ENCODE measurements at places on chromosomes 1 and 21.
A peak's percentile ranks its signal among the peaks of the same experiment; 100 is the strongest.

- DNase-seq: peak; percentile 79
Observed at GRCh38 chr1:11736746-11737639, 1.1 kb downstream of the AGTRAP start.

GRCh38 chr1:31201931-31202360 lies 37.7 kb downstream of the NKAIN1 start:
- DNase-seq: no peak

GRCh38 chr1:165897326-165898303 lies 70.2 kb downstream of the UCK2 start:
- DNase-seq: no peak

- no peak for DNase-seq
Observed at GRCh38 chr1:22953057-22953739, 19.5 kb downstream of the LACTBL1 start.

GRCh38 chr1:218369688-218370511 lies 24.8 kb downstream of the TGFB2 start:
- DNase-seq: no peak

DNA sequence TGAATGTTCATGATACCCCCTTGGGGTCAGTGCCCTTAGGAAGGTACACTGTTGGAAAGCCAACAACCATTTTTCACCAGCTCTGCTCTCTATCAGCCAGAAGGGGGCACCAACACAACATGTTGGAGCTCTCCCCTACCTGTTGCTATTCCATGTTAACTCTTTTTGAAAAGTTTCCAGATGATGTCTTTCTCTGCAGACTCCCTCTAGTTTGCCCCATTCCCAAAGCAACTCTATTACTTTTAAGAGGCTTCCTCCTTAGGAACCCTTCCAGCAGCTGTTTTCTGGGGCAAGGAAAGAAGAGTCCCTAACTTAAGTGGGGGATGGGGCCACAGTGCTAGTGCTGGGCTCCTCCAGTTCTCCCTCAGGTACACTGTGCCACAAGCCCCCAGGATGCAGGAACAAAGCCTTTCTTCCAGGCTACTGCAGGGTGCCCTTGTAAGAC lies 22.9 kb upstream of the NDC1 start:
- DNase-seq: no peak

GRCh38 chr1:96364576-96364975 lies 357.0 kb upstream of the PTBP2 start:
- no peak for DNase-seq

GRCh38 chr1:205992218-205992882 lies 10.8 kb downstream of the RAB7B start:
- no peak for DNase-seq

- DNase-seq: no peak
Observed at GRCh38 chr21:14988760-14989159, 76.0 kb downstream of the NRIP1 start.

- no peak for DNase-seq
Observed at GRCh38 chr1:222331340-222331739, 216.6 kb downstream of the HHIPL2 start.

DNA sequence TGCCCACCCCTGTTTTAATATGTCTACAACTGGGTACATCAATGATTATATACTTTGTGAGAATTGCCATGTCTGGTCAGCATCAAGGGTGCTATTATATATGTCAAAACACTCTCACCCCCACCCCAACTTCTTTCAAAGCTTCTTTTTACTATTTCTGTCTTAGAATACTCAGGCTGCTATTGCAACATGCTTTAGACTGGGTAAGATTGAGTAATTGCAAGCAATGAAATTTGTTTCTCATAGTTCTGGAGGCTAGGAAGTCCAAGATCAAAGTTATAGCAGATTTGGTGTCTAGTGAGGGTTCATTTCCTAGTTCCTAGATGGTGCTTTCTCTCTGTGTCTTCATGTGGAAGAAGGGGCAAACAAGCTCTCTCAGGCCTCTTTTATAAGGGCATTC lies 100.5 kb upstream of the KCNK1 start:
- no peak for DNase-seq

DNA sequence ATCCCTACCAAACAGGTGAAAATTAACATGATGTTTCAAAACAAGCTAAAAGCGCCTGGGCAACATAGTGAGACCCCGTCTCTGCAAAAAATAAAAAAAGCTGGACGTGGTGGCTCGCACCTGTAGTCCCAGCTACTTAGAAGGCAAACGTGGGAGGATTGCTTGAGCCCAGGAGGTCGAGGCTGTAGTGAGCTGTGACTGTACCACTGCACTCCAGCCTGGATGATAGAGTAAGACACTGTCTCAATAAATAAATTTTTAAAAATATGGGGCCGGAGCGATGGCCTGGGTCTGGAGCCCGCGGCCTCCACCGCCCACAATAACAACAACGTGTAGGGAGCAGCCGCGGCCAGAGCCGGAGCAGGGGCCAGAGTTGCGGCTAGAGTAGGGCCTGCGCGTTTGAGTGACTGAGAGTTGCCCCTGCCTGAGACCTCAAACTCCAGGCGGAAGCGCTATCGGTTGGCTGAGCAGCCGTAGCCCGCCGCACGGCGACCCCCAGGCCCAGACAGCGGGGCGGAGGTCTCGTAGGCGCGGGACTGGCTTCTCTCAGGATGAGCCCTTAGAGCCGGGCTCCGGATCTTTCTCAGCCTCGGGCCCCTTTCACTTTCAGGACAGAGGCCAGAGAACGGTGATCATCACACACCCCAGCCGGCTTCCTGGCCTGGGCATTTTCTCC lies 41.4 kb downstream of the ZMYM1 start:
- DNase-seq: peak; percentile 25

DNA sequence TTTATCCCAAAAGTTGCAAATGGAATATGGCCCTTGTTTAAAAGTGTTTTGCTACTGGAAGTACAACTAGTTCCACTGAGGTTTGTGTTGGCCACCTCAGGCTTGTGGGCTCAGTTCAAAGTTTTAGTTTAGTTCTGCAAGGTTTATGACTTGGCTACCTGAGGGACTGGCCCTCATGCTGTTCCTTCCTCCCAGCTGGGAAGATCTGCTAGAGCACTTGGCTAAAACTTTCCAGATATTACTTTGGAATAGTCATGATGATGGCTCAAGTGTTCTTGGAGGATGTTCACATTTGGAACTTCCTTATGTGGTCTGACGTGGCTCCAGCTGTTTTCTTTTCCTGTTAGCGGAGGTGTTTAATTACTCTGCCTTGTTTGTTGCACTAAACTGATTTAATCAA lies 110.2 kb upstream of the IVNS1ABP start:
- DNase-seq: no peak

- DNase-seq: no peak
Observed at GRCh38 chr1:60571811-60572210, 498.2 kb upstream of the C1orf87 start.

GRCh38 chr1:234545517-234546386 lies 64.2 kb downstream of the IRF2BP2 start:
- no peak for DNase-seq

GRCh38 chr1:37354876-37355650 lies 119.3 kb upstream of the ZC3H12A start:
- DNase-seq: no peak

DNA sequence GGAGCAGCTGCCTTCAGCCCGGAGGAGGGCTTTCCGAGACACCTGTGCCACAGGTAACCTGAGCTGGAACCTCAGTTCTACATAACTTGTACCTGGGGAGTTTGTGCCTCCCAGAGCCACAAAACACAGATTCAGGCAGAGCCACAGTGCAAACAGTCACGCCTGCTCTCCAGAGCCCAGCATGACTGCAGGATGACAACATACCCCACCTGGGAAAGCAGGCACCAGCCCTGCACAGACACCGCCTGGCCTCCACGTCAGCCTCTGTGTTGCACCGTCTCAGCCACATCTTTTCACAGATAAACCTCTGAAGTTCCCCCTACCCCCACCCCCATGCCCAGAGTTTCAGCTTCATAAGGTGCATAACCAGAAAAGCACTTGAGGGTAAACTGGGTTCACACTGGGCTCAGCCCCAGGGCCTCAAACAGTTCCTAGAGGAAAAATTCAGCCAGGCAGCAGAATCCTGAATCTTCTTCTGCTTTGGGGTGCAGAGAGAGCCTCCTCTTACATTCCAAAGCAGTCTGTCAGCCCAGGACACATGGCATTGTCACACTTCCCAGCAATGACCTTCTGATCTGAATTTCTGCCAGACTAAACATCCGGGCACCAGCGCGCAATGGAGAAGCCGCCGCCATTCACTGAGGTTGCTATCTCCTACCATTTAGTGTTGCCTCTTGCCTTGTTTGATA lies 229.5 kb downstream of the TOMM20 start:
- DNase-seq: peak; percentile 75

DNA sequence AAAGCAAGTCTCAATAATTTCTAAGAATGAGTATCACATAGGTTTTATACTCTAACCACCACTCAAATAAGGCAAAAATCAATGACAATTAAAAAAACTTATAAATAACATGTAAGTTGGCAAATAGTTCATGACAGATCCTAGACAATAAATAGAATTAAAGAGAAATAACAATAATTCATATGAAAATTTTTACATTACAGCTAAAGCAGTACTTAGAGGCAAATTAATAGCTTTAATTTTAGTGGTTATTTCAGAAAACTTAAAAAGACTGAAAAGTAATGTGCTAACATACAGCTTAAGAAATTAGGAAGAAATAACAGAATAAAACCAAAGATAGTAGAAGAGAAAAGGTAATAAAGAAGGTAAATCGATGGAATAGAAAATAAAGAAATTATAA lies 179.9 kb upstream of the SPAG17 start:
- DNase-seq: no peak

DNA sequence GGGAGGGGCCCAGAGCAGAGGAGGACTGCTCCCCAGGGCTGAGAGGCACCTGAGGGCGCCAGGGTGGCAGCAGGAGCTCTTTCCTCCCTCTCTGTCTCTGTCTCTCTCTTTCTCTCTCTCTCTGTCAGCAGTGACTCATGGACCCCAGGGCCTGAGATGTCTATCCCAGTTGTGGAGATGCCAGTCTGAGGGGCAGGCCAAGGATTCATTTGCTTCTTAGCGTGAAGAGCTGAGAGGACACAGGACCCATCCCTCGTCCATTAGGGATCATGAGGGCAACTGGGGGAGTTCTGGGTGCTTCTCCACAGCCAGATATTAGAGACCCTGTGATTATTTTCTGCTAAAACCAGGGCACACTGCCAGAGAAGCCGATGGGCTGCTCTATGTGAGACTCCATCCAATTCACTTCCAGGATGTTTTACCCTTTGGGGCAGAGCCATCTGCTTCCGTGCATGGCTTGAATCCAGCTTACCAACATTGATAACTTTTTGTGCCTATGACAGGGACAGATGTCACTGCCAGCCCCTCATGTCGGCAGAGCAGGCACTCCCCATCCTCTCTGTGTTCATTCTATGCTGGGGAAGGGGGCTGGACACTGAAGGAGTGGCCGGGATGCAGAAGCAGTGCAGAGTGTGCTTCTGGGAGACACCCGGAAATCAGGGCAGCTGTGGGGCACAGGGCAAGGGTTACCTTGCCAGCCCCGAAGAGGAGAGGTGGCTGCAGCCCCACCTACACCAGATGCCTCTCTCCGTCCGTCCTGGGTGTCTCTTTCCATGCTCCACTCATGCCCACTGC lies 4.1 kb upstream of the PCBP3 start:
- DNase-seq: no peak

GRCh38 chr1:93728480-93729131 lies 47.0 kb upstream of the BCAR3 start:
- peak; percentile 43 for DNase-seq

GRCh38 chr1:109280862-109281261 lies 2.1 kb downstream of the PSRC1 start:
- DNase-seq: no peak

DNA sequence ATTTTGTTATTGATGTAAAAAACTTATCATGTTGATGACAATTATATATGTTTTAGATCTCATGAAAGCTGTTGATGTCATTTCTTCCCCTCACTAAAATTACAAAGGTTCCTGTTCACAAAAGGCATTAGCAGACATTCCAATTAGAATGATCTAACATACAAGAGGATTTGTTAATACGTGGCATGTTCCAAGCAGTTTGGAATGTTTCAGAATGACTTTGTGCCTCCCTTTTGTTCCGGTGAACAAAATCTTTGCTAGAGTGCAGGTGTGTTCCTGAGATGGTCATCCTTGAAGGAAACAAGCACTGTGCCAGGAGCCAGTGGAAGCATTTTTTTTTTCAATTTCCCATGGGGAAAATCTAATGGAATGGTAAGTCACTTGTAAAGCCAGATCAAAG lies 108.0 kb upstream of the KCTD3 start:
- no peak for DNase-seq

GRCh38 chr1:119472819-119473175 lies 34.2 kb upstream of the HSD3B1 start:
- no peak for DNase-seq

GRCh38 chr1:29786791-29787732 lies 550.7 kb downstream of the PTPRU start:
- no peak for DNase-seq

DNA sequence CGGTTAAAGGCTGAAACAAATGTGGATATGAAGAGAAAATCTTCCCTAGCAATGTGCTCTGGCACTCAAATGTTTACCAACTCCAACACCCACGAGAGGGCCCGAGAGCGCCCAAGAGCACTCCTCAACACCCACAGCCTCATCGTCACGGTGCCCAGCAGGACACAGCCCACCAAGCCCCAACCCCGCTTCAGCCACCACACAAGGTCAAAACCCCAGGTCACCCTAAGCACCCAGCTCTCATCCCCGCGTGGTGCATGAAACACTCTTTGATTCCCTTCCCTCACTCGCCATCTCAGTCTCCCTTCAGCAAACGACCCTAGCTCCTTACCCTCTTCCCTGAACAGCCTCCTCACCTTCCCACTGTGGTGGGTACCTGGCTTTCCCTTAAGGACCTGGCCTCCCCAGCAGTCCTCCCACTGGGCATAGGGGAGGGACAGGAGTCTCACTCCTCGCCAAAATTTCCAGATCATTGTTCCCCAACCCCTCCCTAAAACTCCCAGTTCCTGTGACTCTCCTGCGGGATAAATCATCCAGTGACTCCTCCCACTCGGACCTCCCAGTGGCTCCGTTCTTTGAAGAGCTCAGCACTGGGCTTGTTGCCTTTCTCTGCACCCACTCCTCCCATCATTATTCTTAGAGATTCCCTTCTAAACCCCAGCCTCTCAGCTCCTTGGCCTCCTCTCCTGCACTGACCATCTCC lies 170.4 kb upstream of the SYT6 start:
- no peak for DNase-seq

DNA sequence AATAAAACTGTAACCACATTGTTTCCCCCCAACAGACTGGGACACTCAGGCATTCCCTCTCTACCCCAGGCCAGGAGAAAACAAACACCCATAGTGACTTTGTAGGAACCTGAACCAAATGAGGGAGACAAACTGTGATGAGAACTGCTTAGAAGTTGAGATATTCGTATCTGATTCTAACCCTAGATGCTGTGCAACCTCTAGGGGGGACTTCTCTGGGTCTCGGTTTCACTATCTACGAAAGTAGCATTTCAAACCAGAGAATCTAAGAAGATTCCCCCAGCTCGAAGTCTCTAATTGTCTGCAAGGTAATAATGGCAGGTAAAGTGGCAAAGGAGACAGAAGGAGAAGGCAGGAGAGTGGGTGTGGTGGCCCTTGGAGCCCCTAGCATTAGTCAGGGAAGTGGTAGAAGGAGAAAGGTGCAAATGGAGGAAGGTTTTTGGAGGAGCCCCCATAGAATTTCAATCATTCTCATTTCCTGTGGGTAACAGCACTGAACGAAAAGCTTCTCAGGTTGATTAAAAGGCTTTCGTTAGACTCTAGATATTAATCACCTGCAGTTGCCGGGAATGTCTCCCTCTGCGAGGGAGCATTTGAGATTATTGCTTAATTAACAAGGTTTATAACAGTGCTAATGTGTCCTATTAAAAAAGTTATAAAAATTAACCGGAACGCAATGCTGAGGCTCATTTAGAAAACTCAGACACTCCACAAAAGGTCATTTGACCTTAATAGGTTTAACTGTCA lies 46.4 kb downstream of the BEND5 start:
- no peak for DNase-seq

GRCh38 chr1:50976111-50976889 lies 6.3 kb downstream of the CDKN2C start:
- DNase-seq: no peak

Data from left cardiac atrium (tissue), 4 donors.